Stimulated activated CD4-positive, alpha-beta T cell treated with anti-CD3 and anti-CD28 coated beads, Interleukin-15, amount 100 ng/mL, for 24 hours (primary cell): ENCODE measurements at places on chromosomes 2 and 18.

GRCh38 chr2:236632295-236633218 lies 62.9 kb downstream of the ACKR3 start:
- DNase-seq, result no peak

DNA sequence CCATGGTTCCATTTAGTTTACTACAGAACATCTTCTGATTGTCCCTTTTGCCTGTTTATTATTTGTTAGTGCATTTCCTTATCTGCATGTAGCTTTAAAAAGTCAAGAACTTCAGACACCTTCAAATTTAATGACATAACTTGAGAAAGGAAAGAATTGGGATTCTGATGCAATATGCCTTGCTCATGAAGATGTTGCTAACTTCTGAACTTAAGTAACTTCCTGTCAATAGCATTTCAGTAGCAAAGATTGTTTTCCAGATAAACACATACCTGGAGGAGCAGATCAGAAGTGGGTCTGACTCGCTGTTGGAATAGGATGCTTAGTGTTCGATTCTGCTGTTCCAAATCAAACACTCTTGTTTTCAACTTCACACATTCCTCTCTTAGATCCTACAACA lies 190.2 kb upstream of the LYPD1 start:
- no peak for DNase-seq

- no peak for DNase-seq
Measured at GRCh38 chr2:73970141-73970803, 14.4 kb upstream of the TET3 start.

DNA sequence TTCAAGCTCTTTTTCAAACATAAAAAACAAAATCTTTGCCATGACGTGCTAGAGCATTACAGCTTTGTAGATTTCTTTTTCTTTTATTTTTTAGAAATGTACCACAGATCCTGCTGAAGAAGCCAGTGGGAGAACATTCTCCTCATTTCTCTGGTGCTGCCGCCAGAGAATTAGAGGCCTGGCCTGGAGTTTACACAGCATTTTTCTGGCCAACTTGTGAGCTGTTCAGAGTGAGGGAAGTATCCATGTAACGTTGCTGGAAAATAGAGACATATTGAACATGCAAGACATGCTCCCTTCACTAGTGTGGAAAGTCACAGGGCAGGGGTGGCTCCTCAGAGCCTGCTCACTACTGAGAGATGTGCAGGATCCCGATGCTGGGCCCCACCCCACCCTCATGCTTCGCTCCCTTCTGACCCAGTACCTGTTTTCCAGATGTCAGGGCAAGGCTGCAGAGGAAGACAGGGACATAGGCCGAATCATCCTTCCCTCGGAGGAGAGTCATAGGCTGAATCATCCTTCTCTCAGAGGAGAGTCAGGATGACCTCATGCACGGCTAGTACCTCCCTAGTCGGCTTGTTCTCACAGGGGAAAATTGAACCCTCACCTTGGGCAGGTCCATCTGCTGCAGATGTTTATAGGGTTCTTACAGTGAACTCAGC lies 298.5 kb downstream of the INSIG2 start:
- no peak for DNase-seq

DNA sequence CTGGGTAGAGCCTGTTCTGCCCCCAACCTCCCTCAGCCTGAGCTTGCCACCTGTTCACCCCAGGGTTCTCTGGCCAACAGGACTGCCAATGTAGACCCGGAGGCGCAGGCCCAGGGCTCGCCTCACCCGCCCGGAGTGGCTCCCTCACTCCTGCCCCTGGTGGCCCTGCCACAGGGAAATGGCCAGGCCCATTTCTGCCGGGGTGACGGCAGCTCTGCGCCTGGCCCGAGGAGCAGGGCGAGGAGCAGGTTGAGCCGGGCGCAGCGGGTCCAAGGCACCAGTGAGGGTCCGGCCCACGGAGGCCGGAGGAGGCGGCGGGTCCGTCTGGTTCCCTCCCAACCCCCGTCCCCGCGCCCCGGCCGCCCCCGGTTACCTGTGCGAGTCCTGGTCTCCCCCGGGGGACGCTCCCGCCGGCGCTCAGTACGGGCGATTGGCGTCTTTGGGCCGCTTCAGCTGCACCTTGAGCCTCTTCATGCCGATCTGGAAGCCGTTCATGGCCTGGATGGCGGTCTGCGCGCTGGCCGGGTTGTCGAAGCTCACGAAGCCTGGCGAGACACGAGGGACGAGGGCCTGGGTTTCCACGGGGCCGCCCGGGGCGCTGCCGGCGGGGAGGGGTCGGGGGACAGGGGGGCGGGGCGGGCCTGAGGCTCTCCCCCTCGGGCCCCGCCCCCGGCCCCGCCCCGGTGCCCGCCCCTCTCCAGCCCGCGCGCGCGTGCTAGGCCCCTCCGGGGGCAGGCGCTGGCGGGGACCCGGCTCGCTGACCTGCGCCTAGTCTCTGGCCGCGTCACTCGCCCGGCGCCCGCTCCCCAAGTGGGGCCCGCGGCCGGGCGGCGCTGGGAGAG lies 312.0 kb downstream of the CELF4 start:
- peak; percentile 16 for DNase-seq

- DNase-seq, result no peak
Measured at GRCh38 chr2:239514754-239515530, 114.1 kb upstream of the HDAC4 start.

DNA sequence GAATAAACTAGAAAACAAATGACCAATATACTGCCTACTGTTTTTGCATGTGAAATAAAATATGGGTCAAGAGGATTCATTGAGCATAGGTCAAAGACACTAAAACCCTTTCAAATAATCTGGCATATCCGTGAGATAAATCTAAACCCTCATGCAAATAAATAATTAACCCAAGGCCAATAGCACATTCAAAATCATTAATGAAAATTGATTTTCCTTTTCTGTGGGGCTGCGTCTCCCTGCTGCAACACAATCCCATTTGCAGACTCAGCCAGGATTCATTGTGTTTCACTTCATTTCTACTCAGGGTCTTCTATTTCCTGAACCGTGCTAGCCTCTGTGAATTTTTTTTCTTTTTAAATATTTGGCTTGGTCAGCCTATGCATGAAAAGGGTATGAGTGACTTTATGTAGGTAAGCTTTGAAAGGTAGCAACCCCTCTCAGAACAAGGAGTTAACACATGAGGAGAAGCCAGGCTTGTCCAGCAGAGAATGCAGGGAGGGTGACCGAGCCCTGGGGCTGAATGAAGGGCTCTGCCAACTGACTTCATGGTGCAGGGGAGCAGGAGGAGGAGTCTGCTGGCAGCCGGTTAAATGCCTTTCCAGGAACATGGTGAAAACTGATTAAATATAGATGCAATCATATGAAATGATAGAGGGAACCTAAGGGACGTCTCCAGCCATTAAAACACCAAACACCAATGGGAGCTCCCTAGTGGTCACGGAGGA lies 10.3 kb upstream of the CTAGE1 start:
- no peak for DNase-seq

- DNase-seq, result no peak
Measured at GRCh38 chr2:10064932-10065772, 15.1 kb downstream of the CYS1 start.

DNA sequence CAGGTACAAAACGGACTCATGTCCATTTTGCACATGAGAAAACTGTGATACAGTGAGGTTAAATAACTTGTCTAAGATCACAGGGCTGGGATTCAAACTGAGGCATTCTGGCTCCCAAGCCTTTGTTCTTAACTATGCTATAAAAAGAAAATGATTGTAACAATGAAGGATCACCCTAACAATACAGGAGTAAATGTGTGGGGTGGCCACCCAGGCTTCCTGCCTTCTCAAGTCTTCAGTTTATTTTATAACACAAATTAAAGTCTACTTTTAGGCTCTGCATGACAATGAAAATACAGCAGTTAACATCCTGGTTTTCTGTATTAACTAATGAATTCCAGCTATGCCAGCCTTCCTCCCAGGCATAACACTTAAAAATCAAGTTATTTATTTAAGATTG lies 7.6 kb downstream of the WDFY1 start:
- DNase-seq, result no peak

GRCh38 chr2:214807653-214808052 lies 1.8 kb downstream of the BARD1 start:
- no peak for DNase-seq

- peak; percentile 23 for DNase-seq
Measured at GRCh38 chr18:32714571-32715148, 58.2 kb downstream of the KLHL14 start.

DNA sequence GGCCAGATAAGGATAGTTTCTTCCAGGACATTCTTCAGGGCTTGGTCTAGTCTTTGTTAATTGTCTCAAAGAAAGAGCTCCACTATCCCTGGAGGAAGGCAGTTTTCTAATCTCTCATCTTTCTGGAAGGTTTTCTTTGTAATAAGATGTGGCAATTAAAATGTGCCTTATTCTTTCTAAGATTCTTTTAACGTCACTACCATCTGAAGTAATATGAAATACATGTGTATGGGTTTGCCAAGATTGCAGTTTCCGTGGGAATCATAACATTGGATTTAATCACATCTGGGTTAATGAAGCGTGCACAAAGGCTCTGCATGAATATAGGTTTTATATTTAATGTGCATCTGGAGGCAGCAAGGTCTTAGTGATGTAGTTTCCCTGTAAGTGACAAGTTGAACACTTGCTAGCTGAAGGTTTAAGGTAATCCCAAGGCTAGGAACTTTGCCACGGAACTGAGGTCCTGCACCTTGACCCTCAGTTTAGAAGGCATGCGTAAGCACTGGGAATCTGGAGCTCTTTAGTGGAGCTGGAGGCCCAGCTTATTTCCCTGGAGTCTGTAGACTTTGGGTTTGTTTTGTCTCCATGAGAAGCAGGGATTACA lies 25.7 kb downstream of the DIS3L2 start:
- DNase-seq, result no peak

DNA sequence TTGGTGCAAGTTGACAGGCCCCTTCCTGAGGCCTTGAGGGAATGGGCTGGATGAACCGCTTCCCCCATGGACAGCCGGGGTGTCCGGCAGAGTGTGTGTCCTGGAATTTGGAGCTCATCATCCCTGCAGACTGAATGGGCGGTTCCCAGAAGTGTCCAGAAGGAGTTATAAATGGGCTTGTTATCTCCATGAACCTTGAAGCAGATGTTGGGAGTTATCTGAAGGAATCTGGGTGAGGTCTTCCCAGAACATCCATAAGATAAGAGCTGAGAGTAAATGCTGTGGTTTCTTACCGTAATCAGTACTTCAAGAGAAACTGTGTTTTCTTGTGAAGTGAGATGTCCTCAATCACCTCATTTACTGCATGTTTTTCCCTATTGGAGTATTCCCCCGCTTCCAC lies 21.1 kb downstream of the PLB1 start:
- DNase-seq, result no peak

DNA sequence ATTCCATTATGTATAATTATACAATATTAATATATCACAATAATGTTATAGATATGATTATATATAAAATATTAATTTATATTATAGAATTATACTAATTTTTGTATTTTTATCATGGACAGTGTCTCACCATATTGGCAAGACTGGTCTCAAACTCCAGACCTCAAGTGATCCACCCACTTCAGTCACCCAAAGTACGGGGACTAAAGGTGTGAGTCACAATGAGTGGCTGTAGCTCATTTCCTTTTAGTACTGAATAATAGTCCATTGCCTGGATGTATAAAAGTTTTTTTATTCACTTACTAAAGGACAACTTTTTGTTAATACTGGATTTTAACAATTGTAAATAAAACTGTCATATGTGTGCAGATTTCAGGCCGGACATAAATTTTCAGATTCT lies 417.6 kb upstream of the LINC00305 start:
- no peak for DNase-seq

DNA sequence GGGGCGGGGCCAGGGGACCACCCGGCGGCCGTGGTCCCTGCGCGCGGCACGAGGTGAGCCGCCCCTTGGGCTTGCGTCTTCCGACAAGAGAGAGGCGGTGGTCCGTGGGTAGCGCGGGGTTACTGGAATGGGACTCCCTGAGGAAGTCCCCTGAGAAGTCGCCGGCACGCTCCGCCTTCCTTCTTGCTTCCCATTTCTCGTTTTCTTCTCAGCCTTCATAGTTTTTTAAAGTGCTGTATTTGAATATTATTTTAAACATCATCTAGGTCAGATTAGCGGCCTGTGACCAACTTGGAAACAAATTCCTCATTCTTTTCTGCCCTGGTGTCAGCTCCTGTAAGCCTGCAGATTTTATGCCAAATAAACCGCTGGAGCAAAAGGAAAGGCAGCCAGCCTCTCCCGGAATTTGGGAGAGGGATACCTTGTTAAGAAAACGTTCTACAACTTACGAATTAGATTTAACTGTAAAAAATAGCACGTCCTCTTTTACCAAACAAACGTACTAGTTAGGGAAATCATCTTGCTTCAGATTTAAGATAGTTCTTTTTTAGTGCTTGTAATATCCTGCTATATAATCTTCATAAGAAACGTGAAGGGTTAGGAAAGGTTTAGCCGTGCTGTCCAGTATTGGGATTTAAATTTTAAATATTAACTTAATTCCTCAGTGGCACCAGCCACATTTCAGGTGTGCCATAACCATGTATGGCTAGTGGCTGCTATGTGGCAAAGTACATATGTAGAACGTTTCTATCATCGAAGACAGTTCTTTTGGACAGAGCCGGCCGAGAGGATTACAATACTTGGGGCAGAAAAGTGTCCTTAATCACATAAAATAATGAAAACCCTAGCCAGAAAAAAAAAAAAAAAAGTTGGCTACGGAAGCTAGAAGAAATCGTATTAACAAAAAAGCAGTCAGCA lies 628 bp upstream of the PTPN2 start:
- no peak for DNase-seq

DNA sequence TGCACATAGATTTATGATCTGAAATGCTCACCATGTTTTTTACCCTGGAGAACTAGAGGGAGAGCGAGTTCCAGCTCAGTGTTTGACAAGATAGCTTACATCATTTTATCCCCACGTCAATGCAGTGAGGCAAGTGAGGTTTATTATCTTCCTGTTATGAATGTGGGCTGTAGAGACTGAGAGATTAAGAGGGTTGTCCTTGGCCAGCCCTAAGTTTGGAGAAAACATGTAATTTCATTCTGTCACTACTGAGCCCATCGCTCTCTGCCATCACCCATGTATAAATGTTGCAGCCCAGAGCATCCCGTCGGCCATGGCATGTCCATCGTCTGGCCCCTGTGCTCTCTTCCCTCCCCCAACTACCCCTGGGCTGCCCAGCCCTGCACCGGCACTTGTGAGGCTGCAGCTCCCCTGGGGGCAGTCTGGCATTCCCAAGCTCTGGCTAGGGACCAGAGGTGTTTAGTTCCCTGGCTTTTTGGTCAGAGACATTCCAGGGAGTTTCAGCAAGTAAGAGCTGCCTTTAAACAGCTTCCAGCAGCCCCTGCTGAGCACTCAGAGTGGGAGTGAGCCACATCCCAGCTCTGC lies 136.7 kb downstream of the ANTXR1 start:
- no peak for DNase-seq

DNA sequence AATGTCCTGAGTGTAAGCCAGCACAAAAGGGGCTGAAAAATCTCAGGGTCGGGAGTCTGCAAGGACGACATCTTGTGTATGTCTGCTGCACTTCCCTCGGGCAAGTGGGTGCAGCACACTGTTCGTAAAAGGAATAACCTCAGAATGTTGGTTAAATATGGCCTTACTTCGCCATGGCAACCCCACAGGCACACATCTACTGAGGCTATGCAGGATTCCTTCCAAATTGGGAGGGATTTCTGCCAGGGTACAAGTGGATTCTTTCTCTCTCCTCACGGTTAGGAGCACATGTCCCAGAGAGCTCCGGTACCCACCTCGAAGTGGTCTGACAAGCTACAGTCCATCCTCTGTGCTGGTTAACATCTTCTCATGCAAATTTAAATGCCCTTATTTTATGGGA lies 277.7 kb upstream of the PXDN start:
- DNase-seq, result no peak

GRCh38 chr2:163692081-163692480 lies 43.7 kb downstream of the FIGN start:
- DNase-seq, result no peak
